ENCODE measurements at places on chromosomes 5 and 9.

DNA sequence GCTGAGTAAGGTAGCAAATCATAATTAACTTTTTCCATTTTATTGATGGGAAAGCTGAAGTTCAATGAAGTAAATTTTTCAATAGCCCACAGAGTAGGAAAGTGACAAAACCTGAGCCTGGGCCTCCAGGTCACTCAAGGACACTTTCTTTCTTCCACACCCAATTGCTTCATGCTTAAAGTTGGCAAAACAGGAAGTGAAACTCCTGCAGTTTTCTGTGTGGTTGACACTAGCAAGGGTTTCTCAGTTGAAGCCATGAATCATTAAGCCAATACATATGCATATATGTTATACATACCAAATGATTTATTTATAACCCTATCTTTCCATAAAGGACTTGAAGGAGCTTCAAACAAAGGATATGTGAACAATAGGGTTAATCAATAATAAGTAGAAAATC lies 13.9 kb downstream of the TLR4 start:
- no peak for DNase-seq

GRCh38 chr9:13478639-13479038 lies 199.1 kb upstream of the MPDZ start:
- no peak for DNase-seq

DNA sequence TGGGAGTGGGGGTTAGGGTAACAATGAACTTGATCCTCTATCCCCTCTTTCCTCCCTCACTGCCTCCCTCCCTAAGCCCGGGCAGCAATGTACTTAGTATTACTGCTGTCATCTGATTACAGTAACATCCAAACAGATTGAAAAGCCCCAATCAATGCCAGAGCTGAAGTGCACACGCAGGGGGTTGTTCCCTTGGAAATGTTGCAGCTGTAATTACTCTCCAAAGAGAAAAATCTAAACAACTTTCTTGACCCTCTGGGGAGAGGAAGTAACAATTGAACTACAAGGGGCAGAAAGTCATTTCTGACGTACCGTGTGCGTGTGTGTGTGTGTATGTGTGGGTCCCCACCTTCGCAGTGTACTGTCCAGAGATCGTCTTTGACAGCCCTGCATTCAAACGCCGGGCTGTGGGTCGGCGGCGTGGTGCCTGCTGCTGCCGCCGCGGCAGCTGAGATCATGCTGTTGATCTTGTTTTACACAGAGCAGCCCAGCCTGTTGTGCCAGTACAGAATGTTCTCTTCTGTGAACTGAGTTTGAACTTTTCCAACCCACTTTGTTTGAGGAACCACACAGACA lies 66.0 kb upstream of the KLF9 start:
- DNase-seq: no peak

DNA sequence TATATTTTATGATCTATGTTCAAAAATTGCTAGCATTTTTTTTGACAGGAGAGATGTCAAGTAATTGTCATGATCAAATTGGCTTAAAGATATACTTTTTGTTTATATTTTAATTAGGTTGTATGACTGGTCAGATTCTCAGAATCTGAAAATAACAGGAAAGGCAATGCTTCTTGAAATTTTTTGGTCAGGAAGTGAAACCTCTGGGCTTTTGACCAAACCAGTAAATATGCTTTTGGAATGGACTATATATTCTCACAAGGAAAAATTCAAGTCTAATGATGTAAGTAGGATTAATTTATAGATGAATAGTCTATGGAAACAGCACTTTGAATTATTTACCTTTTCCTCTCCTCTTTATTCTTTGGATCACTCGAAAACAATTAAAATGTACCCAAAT lies 52.3 kb downstream of the SLF1 start:
- no peak for DNase-seq

- DNase-seq: no peak
Measured at GRCh38 chr5:89187883-89188465, 305.0 kb upstream of the MEF2C start.

DNA sequence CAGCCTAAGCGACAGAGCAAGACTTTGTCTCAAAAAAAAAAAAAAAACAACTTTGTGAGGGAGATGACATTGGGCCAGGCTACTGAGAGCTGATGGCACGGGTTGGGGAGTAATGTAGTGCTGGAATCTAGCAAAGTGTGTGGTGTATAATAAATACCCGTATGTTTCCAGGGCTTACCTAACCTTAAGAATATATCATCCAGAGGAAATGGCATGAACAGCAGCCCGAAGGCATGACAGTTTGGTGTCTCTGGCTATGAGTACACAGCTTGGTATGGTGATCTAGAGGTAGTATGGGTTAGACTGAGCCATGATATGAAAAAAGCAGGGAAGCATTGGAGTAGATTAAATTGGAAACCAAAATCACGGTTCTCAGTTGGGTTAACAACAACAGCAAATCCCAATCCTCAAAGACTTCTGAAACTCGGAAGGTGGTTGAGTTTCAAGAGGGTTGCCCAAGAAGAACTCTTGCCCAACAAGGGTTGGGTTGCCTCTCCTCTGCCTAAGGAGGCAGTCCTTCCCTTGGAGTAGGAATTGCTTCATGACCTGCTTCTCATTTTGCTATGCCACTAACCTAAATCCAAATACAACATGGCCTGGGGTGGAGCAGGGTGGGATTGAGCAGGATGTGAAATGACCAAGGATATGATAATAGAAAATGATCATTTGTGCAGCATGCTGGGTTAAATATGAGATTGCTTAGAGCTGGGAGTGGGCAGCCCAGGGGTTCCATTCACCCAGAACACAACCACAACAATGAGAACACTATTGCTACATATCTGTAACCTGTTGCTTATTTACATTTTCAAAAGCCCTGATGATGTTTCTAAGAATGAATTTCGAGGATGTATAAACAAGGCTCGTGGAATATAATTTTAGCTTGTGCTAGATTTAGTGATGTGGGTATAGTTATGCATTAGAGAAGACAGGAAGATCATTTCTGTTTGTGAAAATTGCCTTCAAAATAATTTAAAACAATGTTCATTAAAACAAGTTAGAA lies 64.6 kb upstream of the ZFR start:
- DNase-seq: no peak

DNA sequence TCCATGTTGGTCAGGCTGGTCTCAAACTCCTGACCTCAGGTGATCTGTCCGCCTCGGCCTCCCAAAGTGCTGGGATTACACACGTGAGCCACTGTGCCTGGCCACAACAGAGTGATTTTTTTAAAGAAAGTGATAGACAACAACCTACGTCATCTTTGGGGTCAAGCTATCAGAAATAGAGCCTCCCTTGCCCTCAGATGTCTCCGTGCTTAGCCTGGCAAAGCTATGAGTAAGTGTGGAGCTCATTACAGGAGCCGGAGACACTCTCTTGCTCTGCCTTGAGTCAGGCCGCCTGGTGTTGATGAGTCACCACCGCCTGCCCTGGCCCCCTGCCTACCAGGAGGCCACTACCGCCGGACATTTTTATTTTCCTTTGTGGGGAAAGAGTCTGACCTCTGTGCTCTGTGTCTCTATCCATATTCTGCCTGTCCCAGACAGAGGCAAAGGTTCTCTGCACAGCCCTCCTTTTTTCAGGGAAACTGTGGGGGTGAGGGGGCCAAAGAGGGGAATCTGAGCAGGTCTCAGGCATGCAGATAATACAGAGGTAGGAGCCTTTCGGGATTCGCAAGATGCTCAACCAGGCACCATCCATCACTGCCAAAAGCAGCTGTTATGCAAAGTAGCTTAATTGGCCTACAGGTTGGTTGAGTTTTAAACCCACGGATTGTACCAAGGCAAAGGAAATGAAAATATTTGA lies 123.7 kb upstream of the CPEB4 start:
- DNase-seq: no peak

DNA sequence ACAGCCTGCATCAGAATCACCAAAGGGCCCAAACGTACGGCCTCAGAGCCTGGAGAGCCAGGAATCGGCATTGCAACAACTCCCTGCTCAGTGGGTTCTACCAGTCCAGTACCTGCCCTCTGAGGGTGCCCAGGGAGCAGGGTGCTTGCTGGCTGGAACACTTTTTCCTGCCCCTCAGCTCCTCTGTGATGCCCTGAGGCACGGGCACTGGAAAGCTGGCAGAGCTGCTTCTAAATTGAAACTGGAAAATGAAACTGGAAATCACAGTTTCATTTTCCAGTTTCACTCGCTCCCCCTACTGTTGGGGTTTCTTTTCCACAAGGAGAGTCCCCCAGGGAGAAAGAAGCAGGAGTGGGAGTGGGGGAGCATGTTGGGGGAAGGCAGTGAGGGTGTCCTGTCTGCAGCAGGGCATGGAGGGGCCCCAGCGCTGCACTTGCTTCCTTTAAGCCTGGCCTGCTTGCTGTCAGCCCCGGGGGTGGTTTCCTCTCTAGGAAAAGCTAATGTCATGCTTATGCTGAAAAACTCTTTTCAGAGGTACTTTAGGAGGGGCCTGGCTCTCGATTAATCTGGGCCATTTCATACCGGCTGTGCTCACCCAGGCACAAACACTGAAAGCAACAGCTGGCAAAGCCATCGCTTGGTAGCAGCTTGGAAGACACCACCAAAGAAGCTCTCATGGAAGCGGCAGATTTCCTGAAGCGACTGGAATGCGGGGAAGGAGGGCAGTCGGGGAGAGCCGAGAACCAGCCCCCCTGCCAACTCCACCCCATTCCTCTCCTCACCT lies 26.2 kb downstream of the IRF1 start:
- no peak for DNase-seq

GRCh38 chr5:36876965-36877666 lies 547 bp downstream of the NIPBL start:
- DNase-seq: no peak

DNA sequence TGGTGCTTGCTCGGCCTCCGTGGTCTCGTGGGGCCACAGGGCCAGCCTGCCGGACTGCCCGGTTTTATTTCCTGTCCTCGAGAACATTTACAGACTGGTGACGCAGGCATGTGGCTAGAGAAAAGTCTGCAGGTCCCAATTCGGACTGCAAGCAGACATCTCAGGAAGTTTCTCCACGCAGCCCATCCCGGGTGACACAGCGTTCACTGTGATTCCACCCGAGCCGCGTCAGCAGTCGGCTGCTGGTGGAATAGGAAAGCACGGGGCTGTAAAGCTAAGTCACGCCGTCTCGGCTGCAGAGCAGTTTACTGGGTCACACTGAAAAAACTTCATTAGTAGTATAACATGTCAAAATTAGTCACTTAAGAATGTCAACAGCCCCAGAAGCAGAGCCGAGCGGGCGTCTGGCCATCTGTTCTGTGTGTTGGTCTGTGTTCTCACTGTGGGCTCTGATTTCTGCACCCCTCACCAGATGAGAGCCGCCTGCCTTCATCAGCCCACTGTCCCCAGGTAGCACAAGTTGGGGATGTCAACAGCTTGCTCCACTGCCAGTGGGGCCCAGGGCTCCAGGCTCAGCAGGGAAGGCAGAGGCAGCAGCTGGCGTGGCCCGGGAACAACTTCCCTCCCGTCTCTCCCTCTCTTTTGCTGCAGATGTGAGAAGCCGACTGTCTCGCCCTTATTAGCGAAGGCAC lies 363.7 kb downstream of the IRX2 start:
- DNase-seq: no peak

DNA sequence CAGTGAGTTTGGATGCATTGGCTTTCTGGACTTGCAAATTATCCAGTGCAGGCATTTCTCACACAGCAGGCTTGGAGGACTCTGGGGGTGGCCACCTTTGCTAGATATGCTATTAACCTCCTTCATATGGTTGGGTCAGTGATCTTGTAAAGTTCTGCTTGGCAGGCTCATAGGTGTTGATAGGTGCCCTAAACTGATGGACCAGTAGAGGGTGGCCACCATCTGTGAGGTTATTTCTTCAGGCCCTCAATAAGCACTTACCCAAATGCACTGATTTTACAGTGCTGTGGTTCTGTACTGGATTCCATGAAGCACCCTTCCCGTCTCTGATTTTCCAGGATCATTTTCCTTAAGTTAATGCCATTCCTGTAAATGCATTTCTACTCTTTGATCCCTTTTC lies 216.3 kb downstream of the COMMD10 start:
- no peak for DNase-seq

DNA sequence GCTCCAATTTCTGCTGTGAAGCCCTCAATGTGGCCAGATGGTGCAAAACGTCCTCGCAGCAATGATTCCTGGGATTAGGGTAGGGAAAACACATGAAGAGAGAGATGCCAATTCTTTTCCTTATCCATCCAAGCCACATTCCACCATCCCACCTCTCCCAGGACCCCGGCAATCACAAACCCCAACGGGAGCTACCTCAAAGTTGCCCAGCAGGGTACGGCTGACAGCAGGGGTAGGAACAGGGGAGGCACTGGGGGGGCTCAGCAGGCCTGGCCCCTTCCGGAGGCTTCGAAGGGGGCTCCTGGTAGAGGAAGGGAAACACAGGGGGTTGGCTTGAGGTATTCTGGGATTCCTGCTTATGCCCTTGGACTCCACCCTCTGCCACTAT lies 3.4 kb upstream of the STOML2 start:
- DNase-seq: no peak

GRCh38 chr5:107398703-107399102 lies 272.0 kb downstream of the EFNA5 start:
- no peak for DNase-seq

DNA sequence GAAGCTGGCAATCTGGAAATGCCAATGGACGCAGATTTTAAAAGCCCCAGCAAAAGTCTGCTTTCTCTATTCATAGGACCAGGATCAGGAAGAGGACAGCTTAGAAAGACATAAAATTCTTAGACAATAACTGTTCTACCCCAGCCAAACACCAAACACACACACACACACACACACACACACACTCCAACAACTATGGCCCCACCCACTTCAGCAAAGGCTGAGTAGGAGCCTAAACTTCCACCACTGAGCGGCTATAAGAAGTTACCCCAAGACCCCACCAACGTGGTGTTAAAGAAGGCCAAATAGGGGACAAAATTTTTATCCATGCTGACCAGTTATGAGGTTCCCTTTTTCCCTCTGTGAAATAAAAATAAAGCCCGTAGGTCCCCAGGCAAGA lies 32.9 kb downstream of the ZMAT2 start:
- DNase-seq: no peak

DNA sequence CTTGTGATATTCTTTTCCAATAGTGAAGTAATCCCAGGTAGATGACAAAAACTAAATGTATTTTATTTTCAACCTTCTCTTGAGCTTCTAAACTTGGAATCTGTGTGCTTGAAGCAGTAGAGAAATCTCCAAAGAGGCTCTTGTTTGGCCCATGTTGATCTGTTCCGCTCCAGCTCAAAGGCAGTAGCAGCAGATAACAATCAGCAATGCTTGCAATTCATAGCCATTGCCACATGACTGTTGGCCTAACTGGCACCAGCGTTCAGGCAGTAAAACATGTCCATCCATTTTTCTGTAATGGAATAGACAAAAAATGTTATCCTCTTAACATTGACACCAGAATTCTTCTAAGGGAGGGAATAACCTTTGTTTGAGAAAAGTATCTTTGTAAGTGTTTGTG lies 270.7 kb upstream of the MSX2 start:
- DNase-seq: no peak

DNA sequence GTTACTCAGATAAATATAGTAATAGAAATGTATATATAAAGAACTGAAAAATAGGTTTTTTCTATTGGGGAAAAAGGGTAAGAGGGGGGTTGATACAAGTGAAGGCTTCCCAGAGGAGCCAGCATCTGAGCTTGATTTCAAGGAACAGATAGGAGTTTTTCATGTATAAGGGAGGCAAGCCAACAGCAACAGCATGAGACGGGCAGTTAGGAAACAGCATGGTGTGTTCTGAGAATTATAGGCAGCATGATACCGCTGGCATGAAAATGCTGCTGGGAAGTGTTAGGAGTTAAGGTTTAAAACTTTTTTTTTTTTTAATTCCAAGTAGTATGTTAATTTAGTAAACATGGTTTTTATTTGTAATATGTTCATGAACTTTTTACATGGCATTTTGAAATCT lies 9.7 kb downstream of the CDC37L1 start:
- no peak for DNase-seq
